ENCODE measurements at places on chromosomes 7 and 10. TPM values are rescaled to one million over a fixed set of nuclear protein-coding genes. Genes with fewer than 3 reads are reported as not detected.

COL28A1 gene
- polyA plus RNA-seq: 1.4 TPM

LLCFC1 gene
- polyA plus RNA-seq: not detected

MTERF1 gene
- 22.9 TPM for polyA plus RNA-seq

TAC1 gene
- polyA plus RNA-seq: 3,985 TPM

KCNIP2 gene
- polyA plus RNA-seq: 10.0 TPM

TMEM72 gene
- polyA plus RNA-seq: 1.4 TPM

USP6NL gene
- 39.9 TPM for polyA plus RNA-seq

SHH gene
- 1.2 TPM for polyA plus RNA-seq

TDRD1 gene
- not detected for polyA plus RNA-seq

SFTPA1 gene
- not detected for polyA plus RNA-seq

THSD7A gene
- polyA plus RNA-seq: 18.1 TPM

HSPA14 gene
- 48.1 TPM for polyA plus RNA-seq

PSMG3 gene
- polyA plus RNA-seq: 54.1 TPM

ZNF485 gene
- polyA plus RNA-seq: 2.0 TPM

EN2 gene
- polyA plus RNA-seq: not detected

DNAH11 gene
- 2.1 TPM for polyA plus RNA-seq

SFMBT2 gene
- polyA plus RNA-seq: 1.3 TPM

HKDC1 gene
- polyA plus RNA-seq: 0.07 TPM

COBL gene
- polyA plus RNA-seq: 0.12 TPM

TMEM168 gene
- 24.0 TPM for polyA plus RNA-seq

SPDYE2B gene
- polyA plus RNA-seq: not detected

EBLN1 gene
- not detected for polyA plus RNA-seq

BAIAP2L1 gene
- not detected for polyA plus RNA-seq

TAS2R4 gene
- 2.3 TPM for polyA plus RNA-seq

ZNF804B gene
- polyA plus RNA-seq: 0.37 TPM

ZNF438 gene
- polyA plus RNA-seq: 0.78 TPM

PDE6C gene
- not detected for polyA plus RNA-seq

GNAT3 gene
- polyA plus RNA-seq: not detected

PNLIP gene
- polyA plus RNA-seq: not detected

ARMH3 gene
- 13.4 TPM for polyA plus RNA-seq

GPER1 gene
- not detected for polyA plus RNA-seq

PIP gene
- polyA plus RNA-seq: not detected

MBL2 gene
- polyA plus RNA-seq: not detected

IL6 gene
- polyA plus RNA-seq: not detected

GRM8 gene
- polyA plus RNA-seq: 1.5 TPM

PRTFDC1 gene
- polyA plus RNA-seq: 4.5 TPM

PARD3 gene
- polyA plus RNA-seq: 12.4 TPM

LIPF gene
- not detected for polyA plus RNA-seq

NRAP gene
- 0.08 TPM for polyA plus RNA-seq

TMEM26 gene
- polyA plus RNA-seq: 0.24 TPM

MCM10 gene
- polyA plus RNA-seq: 0.70 TPM

DTX2 gene
- polyA plus RNA-seq: 2.3 TPM

SPRN gene
- polyA plus RNA-seq: 1.1 TPM

HYAL4 gene
- polyA plus RNA-seq: 0.64 TPM

Measured in neural cell (in vitro differentiated cells).